Stimulated activated CD8-positive, alpha-beta memory T cell treated with anti-CD3 and anti-CD28 coated beads, Interleukin-4, amount 100 ng/mL, for 4 hours (primary cell): ENCODE measurements at places on chromosomes 13 and 19.

DNA sequence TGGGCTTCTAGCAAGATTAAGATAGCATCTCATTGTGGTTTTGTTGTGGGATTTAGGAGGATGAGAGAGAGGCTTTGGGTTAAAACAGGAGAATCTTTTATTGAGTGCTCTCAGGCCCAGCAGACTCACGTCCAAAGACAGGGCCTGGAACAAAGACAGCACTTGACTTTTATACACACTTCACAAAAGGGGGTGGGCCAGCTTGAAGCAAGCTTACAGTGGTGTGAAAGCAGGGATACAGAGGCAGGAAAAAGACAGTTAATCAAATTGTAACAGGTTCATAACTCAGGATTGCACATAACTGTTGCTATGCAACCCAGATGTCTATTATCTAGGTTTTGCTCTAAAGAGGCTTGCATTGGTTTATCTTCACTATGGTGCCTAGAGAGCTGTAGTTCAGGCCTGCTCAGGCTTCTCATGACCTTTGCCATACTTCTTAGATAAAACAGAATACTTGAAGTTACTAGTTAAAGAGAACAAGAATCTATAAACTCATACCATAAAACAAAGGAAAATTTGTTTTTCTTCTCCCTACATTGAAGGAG, 42.2 kb upstream of the CEACAM21 start:
- DNase-seq: no peak

DNA sequence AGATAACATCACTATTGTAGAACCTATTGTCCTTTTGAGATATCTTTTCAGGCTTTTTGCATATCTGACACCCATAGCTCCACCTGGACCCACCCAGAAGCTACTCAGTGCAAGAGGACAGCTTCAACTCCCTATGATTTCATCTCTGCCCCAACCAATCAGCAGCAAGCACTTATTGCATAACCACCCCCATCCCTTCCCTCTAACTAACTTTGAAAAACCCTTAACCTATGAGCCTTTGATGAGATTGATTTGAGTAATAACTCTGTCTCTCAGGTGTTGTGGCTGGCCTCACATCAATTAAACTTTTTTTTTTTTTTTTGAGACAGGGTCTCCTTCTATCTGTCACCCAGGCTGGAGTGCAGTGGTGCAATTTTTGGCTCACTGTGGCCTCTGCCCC, 13.4 kb upstream of the MTRF1 start:
- DNase-seq: no peak

GRCh38 chr13:100461309-100462030, 127.1 kb downstream of the GGACT start:
- no peak for DNase-seq

GRCh38 chr13:24777171-24777570, 13.2 kb downstream of the RNF17 start:
- DNase-seq: no peak

DNA sequence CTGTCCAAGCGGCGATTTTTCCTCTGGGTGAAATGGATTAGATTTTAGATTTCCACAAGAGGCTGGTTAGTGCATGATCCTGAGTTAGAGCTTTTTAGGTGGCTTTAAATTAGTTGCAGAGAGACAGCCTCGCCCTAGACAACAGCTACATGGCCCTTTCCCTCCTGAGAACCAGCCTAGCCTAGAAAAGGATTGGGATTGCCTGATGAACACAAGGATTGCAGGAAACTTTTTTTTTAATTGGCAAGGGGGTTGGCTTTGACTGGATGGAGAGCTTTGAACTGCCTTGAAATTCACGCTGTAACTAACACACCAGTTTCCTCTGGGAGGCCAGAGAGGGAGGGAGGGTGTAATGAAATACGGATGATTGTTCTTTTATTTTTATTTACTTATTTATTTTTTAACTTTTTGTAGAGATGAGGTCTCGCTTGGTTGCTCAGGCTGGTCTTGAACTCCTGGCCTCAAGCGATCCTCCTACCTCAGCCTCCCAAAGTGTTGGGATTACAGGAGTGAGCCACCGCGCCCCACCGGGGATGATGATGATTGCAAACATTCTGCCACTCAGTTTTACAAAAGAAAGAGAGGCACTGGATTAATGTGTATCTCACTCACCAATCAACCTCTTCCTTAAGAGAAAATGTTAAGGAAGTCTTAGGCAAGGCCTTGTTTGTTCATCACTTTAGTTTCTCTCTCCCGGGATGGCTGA, 1.9 kb downstream of the LDLR start:
- DNase-seq: no peak

DNA sequence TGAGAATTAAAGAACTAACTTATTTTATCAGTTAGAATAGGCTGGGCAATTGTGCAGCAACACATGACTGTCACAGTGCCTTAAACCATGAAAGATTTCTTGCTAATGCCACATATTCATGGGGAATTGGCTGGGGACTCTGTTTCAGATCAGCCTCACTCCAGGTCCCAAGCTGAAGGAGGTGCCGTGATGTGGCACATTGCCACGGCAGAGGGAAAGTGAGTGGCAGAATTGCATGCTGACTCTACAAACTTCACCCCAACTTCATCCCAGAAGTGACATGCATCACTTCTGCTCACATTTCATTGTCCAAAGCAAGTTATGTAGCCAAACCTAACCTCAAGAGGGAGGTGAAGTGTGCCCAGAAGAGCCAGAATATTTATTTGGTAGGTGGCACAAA, 37.8 kb downstream of the OLFM4 start:
- DNase-seq: no peak

- DNase-seq: no peak
Measured at GRCh38 chr13:39245688-39246087, 207.4 kb downstream of the NHLRC3 start.

GRCh38 chr19:27885359-27885758, 1327.6 kb downstream of the UQCRFS1 start:
- no peak for DNase-seq

DNA sequence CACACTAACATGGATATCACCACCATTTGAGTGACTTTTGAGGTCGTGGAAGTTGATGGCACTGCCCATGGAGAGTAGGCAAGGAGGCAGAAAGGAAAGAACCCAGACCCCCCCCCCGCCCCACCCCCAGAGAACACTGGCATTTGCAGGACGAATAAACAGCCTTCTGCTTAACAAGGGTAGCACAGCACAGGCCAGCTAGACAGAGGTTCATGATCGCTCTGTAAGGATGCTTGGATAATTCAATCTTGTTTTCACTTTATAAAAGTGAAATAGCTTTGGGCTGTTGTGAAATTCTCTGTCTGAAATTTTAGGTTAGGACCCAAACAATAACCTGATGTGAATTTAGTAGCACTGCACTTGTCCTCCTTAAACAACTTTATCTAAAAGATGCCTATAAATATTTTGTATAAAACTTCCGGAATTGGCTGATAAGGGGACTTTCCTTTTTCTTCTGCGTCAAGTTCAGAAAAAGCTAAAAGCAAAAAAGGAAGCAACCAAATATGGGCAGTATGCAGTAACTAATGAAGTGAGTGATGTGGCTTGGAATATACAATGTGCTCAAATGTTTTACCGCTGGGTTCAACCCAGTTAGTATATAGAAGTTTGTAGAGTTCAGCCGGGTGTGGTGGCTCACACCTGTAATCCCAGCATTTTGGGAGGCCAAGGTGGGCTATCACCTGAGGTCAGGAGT, 163.7 kb downstream of the SHISA2 start:
- no peak for DNase-seq

DNA sequence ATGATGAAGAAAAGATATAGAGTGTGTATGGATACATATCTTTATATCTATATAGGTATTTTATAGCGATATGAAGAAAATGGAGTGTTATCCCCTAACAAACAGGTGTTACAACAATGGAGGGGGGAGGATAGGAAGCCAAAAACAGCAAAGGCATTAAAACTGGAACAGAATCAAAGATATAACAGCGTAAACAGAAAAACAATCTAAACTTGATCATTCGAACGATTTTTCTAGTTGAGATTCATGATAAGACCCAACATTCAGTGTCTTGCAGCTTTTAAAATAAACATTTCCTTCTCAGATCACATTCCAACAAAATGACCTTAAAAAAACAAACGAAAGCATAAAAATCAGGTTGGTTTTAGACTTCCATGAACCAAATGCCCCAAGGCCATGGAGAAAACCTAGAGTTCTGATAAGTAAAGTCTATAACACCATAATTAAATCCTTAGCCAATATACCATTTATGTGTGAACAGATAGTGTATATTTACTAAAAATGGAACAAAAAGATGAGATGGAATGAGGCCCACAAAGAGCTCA, 55.7 kb downstream of the CAB39L start:
- no peak for DNase-seq

GRCh38 chr13:20332361-20333096, 100.4 kb upstream of the GJB6 start:
- DNase-seq: no peak

DNA sequence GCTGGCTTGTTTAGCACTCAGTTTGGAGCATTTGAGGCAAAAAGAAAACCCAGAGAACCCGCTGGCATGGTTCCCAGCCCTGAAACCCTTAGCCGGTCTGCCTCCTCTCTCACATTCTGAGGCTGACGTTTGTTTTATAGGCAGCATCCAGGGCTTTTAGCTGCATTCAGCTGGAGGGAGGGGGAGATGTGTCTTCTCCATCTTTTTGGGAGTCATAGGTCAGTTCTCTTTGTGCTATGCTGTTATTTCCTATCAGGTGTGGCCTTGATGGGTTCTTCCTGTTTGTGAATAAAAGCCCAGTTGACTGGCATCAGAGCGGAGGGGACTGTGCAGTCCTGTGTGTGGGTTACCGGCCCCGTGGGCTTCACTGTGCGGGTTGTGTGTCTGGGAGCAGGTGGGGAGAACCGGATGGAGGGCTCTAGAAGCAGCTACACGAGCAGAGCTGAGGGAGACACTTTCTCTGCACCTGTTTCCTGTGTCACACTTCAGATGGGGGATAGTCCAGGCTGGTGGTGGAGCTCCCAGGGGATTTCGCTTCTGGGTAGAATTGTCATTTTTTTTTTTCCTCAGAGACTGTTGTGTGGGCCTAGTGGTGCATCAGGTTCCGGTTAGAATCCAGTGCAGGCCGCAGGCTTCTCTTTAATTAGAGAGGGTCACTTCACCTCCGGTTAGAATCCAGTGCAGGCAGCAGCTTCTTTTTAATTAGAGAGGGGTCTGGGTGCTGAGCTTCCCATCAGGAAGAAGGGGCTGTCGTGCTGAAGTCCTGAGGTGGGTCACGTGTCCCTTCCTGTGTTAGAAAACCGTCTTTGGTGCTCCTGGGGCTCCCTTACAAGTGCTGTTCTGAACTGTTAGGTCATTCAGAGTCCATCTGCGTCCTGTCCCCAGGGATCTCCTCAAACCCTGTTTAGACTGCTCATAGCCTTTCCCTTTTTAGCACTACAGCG, 69.6 kb downstream of the ARHGEF7 start:
- no peak for DNase-seq

- DNase-seq: no peak
Measured at GRCh38 chr13:57918913-57919312, 287.4 kb downstream of the PCDH17 start.

- no peak for DNase-seq
Measured at GRCh38 chr13:48380581-48380980, 32.3 kb downstream of the LPAR6 start.

DNA sequence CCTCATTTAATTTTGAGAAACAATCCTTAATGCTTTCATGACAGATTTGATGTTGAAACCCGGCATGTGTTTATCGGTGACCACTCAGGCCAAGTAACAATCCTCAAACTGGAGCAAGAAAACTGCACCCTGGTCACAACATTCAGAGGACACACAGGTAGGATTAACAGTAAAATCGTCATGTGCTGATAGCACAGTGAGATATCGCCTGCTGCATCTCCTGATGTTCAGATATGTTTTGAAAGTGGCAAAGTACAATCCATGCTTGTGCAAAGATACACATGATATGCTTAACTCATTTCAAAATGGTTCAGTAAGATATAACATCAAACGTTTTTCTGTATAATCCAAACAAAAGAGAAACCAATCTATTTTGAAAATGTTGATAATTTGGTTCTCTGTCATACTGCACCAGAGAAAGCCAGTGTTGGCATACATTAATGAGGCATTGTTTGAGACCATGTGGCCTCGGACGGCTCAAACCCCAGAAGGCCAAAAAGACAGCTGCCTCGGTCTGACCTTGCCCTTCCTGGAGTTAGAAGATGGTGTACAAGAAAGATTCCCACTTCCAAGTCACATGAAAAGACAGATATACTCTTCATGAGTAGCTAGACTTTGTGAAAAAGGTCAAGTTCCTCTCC, 76.2 kb downstream of the DHRS12 start:
- DNase-seq: no peak

- no peak for DNase-seq
Measured at GRCh38 chr13:99733346-99733745, 232.1 kb downstream of the TM9SF2 start.

- DNase-seq: no peak
Measured at GRCh38 chr13:40569024-40569350, 97.5 kb downstream of the FOXO1 start.

GRCh38 chr13:45439781-45440462, 21.7 kb upstream of the SLC25A30 start:
- DNase-seq: no peak

- DNase-seq: no peak
Measured at GRCh38 chr13:99277629-99278028, 19.4 kb upstream of the GPR18 start.

DNA sequence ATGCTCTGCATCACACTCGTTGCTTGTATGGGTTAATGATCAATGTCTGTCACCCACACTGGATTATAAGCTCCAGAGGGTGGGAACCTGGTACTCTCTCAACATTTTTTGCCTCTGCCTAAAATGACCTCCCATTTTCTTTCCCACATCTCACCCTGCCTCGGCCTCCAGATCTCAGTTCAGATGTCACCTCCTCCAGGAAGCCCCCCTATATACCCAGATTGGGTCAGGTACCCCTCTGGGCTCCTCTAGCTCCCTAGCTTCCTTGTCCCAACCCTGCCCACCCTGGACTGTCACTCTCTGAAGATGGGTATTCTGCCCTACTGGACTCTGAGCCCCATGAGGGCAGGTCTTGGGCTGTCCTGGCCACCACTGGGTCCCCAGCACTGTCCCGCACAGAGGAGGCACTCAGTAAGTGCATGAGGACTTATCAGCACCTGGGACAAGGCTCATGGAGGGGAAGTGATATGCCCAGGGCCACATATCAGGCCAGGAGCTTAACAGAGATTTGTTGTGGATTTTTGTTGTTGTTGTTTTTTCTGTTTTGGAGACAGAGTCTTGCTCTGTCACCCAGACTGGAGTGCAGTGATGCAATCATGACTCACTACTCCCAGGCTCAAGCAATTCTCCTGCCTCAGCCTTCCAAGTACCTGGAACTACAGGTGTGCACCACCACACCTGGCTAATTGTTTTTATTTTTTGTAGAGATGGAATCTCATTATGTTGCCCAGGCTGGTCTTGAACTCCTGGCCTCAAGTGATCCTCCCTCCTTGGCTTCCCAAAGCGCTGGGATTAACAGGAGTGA, 23.8 kb downstream of the PRKD2 start:
- no peak for DNase-seq

GRCh38 chr13:100363874-100364273, 224.7 kb downstream of the GGACT start:
- DNase-seq: no peak

GRCh38 chr19:5045956-5046338, 77.0 kb downstream of the KDM4B start:
- no peak for DNase-seq

DNA sequence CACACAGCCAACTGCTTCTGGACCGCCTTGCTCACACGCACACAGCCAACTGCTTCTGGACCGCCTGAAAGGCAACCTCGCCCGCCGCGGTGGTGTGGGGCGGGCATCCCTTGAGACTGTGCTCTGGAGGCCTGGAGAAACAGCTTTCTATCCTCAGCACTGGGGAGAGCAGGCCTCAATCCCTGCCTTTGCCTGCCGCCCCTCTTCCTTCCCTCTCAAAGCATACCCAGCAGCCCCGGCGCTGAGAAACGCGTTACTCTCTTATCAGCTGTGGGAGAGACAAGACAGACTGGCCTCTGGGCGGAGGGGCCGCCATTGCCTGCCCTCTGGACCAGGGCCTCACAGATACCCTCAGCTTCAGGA, 2.9 kb downstream of the LIPE start:
- DNase-seq: no peak
